ENCODE measurements at places on chromosomes 11 and 22.
A peak's percentile ranks its signal among the peaks of the same experiment; 100 is the strongest.

- H3K4me1 ChIP-seq: no peaks in the 10 kb centered on the region
- no peak overlapping the region for H3K27ac ChIP-seq
- peaks cover 33% of the 10 kb centered on the region for H3K36me3 ChIP-seq
- H3K4me3 ChIP-seq: no peak overlapping the region
These were observed 28.0 kb downstream of the USP35 start for GRCh38 chr11:78216571-78217287.

DNA sequence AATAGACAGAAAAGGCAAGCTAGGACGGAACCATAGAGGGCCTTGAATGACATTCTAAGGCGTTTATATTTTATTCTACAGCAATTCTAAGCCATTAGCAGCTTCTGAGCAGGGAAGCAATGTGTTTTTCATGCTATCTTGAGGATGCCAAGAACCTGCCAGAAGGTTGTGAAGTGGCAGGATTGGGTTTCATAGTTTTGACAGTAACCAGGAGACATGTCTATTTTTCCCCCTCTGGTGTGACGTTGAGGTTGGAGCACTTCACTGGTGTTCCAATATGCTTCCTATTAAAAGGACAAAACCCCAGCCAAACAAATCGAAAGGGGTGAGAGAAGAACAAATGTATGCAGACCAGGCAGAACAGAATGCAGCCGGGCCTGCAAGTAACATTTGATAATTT lies 148.2 kb downstream of the SPATA19 start:
- H3K4me3 ChIP-seq: no peak overlapping the region
- no peak for DNase-seq
- no peak overlapping the region for H3K27ac ChIP-seq
- no peaks in the 10 kb centered on the region for H3K4me1 ChIP-seq
- H3K27me3 ChIP-seq: peaks cover 14% of the 10 kb centered on the region

DNA sequence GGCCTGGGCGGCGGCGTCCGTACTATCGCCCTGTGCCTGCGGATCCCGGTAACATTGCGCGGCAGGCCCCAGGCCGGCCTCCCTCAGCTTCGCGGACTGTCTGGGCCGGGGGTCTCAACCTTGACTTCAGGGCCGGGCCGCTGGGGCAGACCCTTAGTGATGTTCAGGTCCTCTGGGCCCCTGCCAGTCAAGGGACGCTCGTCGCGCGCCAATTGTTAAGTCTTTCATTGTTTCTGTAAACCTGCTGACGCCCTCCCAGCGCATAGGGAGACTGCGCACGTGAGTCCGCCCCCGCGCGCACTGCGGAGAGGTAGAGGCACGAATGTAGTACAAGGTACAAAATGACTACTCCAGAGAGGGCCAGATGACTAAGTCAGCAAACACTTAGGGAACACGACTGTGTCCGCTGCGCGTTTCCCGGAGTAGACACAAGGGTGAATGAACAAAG lies 451 bp upstream of the HDHD5 start:
- peak overlapping the region; percentile 74 for H3K27ac ChIP-seq
- H3K27me3 ChIP-seq: no peaks in the 10 kb centered on the region
- H3K4me3 ChIP-seq: peak overlapping the region; percentile 77
- peaks cover 17% of the 10 kb centered on the region for H3K4me1 ChIP-seq
- H3K36me3 ChIP-seq: peaks cover 4% of the 10 kb centered on the region

GRCh38 chr22:25567251-25567675 lies 2.8 kb downstream of the GRK3 start:
- H3K27me3 ChIP-seq: no peaks in the 10 kb centered on the region
- no peak for DNase-seq
- no peaks in the 10 kb centered on the region for H3K36me3 ChIP-seq
- no peak overlapping the region for H3K27ac ChIP-seq
- peaks cover 26% of the 10 kb centered on the region for H3K4me1 ChIP-seq
- no peak overlapping the region for H3K4me3 ChIP-seq

- peaks cover 7% of the 10 kb centered on the region for H3K4me1 ChIP-seq
- peaks cover 21% of the 10 kb centered on the region for H3K27me3 ChIP-seq
- no peak overlapping the region for H3K4me3 ChIP-seq
- no peak overlapping the region for H3K27ac ChIP-seq
- no peak for DNase-seq
These were observed 19.0 kb upstream of the LMO1 start for GRCh38 chr11:8282631-8283030.

GRCh38 chr22:22697377-22698117 lies 53.1 kb downstream of the GGTLC2 start:
- H3K36me3 ChIP-seq: no peaks in the 10 kb centered on the region
- no peak overlapping the region for H3K27ac ChIP-seq
- no peak overlapping the region for H3K4me3 ChIP-seq
- no peaks in the 10 kb centered on the region for H3K4me1 ChIP-seq
- no peak for DNase-seq

DNA sequence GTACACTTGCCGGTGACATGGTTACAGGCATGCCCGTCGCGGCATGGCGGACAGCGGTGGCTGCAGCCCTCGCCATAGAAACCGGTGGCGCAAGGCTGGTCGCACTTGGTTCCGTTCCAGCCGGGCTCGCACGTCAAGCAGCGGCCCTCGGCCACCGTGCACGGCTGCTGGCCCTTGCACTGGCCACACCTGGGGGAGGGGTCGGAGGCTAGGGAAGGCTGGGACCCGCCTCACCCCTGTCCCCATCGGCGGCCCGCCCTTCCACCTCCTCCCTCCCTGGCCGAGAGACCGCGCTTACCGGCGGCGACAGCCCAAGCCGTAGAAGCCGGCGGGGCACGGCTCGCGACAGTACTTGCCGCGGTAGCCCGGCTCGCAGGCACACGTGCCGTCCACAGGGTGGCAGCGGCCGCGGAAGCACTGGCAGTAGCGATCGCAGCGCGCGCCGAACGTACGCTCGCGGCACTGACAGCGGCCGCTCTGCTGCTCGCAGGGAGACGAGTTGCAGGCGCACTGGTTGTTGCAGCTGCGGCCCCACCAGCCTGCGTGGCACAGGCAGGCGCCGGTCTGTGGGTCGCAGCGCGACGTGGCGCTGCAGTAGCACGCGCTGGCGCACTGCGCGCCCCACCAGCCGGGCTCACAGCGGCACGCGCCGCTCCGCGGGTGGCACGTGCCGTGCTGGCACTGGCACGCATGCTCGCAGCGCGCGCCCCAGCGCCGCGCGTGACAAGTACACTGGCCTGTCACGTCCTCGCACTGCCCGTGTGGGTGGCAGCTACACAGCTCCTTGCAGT lies 6.7 kb downstream of the SCARF2 start:
- H3K4me3 ChIP-seq: peak overlapping the region; percentile 53
- H3K27me3 ChIP-seq: peaks cover 16% of the 10 kb centered on the region
- peaks cover 18% of the 10 kb centered on the region for H3K36me3 ChIP-seq
- H3K27ac ChIP-seq: no peak overlapping the region

- no peaks in the 10 kb centered on the region for H3K4me1 ChIP-seq
- no peak overlapping the region for H3K4me3 ChIP-seq
- H3K27ac ChIP-seq: no peak overlapping the region
- H3K36me3 ChIP-seq: no peaks in the 10 kb centered on the region
These were observed 42.9 kb downstream of the DCDC1 start for GRCh38 chr11:31326470-31327148.

DNA sequence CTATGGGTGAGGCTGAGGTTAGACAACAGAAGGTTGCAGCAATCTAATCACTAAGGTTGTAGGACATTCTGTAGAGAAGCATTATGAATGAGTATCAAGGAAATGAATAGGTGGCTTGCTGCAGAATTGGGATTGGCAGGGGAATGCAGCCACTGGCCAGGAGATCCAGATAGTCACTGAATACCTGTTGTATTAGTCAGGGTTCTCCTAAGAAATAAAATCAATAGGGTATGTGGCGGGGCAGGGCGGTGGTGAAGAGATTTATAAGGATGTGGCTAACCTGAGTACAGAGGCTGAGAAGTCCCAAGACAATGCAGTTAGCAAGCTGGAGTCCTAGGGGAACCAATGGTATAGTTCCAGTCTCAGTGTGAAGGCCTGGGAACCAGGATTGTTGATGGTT lies 163.0 kb downstream of the SPON1 start:
- H3K27me3 ChIP-seq: no peaks in the 10 kb centered on the region
- no peak overlapping the region for H3K27ac ChIP-seq
- H3K36me3 ChIP-seq: peaks cover 7% of the 10 kb centered on the region
- no peaks in the 10 kb centered on the region for H3K4me1 ChIP-seq

GRCh38 chr11:13668957-13669521 lies 571 bp downstream of the FAR1 start:
- H3K36me3 ChIP-seq: no peaks in the 10 kb centered on the region
- peak overlapping the region; percentile 96 for H3K27ac ChIP-seq
- peaks cover 32% of the 10 kb centered on the region for H3K4me1 ChIP-seq
- H3K27me3 ChIP-seq: no peaks in the 10 kb centered on the region
- peak; percentile 47 for DNase-seq

GRCh38 chr22:19473578-19473977 lies 5.4 kb downstream of the UFD1 start:
- H3K36me3 ChIP-seq: peaks cover 25% of the 10 kb centered on the region
- no peak overlapping the region for H3K27ac ChIP-seq
- peaks cover 15% of the 10 kb centered on the region for H3K4me1 ChIP-seq
- H3K4me3 ChIP-seq: no peak overlapping the region

- no peak for DNase-seq
- H3K4me1 ChIP-seq: peaks cover 68% of the 10 kb centered on the region
- H3K27me3 ChIP-seq: no peaks in the 10 kb centered on the region
- H3K36me3 ChIP-seq: no peaks in the 10 kb centered on the region
- H3K4me3 ChIP-seq: no peak overlapping the region
These were observed 187.5 kb downstream of the CADM1 start for GRCh38 chr11:115316696-115317095.

- no peak overlapping the region for H3K27ac ChIP-seq
- H3K27me3 ChIP-seq: peaks cover 6% of the 10 kb centered on the region
- no peak for DNase-seq
- H3K4me1 ChIP-seq: no peaks in the 10 kb centered on the region
- H3K4me3 ChIP-seq: no peak overlapping the region
- H3K36me3 ChIP-seq: no peaks in the 10 kb centered on the region
These were observed 47.1 kb downstream of the EHF start for GRCh38 chr11:34667810-34668582.

DNA sequence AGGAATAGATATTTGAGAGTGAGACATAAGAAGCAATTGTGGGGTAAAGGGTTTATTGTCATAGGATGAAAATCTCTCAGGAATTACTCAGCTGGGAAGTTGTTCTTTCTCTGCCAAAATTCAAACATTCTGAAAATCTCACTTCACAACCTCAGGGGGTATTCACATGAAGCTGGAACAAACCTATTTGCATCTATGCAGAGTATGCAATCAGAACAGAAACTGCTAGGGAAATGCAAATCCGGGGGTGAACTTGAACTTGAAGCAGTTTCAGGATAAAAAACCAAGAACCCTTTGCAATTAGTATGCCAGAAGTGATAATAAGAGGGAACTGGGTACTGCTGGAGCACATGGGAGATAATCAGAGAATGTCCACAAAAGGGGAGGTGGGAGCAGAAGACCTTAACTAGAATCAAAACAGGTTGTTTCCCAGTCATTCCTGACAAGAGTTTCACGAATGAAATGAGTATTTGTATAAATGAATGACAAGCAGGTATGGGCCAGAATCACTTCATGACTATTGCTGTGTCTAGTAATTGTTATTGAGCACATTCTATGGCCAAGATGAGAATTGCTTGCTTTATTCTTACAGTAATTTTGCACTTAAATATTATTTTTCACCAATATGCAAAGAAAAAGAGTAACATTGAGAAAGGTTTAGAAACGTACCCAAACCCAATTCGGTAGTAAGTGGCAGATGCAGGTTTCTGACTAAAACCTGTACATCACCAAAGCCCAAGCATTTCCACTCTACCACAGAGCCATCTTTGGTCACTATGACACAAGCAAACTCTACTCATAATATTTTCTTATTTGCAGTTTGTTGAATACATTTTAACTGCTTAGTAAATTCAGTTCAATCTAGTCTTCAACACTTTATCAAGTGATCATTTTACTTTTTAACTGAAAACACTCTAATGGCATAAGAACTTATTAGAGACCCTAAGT lies 61.8 kb upstream of the UBASH3B start:
- peaks cover 24% of the 10 kb centered on the region for H3K27me3 ChIP-seq
- DNase-seq: no peak
- no peak overlapping the region for H3K4me3 ChIP-seq
- H3K4me1 ChIP-seq: no peaks in the 10 kb centered on the region
- H3K27ac ChIP-seq: no peak overlapping the region

- H3K27ac ChIP-seq: no peak overlapping the region
- no peaks in the 10 kb centered on the region for H3K27me3 ChIP-seq
- peaks cover 6% of the 10 kb centered on the region for H3K4me1 ChIP-seq
- no peak overlapping the region for H3K4me3 ChIP-seq
- DNase-seq: no peak
- no peaks in the 10 kb centered on the region for H3K36me3 ChIP-seq
These were observed 197.2 kb upstream of the ANO3 start for GRCh38 chr11:26134481-26135355.

DNA sequence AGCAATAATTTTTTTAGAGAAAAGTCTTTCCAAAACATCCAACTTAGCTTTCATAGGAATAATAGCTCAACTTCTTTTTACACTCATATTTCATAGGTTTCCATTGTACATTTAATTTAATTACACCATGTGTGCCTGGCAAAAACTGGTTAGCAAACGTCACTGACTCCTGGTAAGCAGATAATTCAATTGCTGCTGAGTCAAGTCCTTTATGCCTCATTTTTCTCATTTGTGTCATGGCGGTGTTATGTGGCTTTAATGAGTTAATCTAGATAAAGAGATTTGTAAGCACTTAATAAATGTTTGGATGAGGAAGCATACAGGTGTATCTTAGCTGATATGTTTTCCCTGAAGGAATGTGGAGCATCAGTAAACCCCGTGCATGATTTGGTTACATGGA lies 41.2 kb upstream of the PAK1 start:
- H3K27ac ChIP-seq: no peak overlapping the region
- DNase-seq: no peak
- H3K27me3 ChIP-seq: no peaks in the 10 kb centered on the region
- H3K36me3 ChIP-seq: peaks cover 2% of the 10 kb centered on the region
- H3K4me1 ChIP-seq: peaks cover 24% of the 10 kb centered on the region

DNA sequence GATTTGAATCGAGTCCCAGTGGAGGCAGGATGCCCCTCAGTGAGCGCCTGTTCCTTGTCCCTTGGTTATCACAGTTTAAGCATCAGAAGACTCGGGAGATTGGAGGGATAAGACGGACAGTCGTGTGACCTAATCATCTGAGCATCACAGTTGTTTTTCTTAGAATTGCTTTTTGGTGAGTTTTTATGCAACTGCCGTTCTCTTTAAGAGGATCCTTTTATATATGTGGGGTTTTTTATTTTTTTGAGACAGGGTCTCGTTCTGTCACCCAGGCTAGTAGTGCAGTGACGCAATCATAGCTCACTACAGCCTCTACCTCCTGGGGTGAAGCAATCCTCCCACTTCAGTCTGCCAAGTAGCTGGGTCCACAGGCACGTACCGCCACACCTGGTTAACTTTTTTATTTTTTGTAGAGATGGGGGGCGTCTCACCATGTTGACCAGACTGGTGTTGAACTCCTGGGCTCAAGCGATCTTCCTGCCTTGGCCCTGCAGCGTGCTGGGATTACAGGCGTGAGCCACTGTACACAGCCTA lies 16.5 kb downstream of the NUP50 start:
- H3K36me3 ChIP-seq: peaks cover 42% of the 10 kb centered on the region
- no peaks in the 10 kb centered on the region for H3K4me1 ChIP-seq
- no peak for DNase-seq
- H3K27ac ChIP-seq: no peak overlapping the region
- no peak overlapping the region for H3K4me3 ChIP-seq
- H3K27me3 ChIP-seq: no peaks in the 10 kb centered on the region

Measured in mesothelial cell of epicardium (in vitro differentiated cells).